NCI-H1417 treated with DMSO at 0.1 percent for 48 hours (cell line): ENCODE measurements at places on chromosomes 6 and 20.

- DNase-seq = peak; percentile 59
These were observed 51.2 kb upstream of the RNF182 start for GRCh38 chr6:13873288-13874190.

DNA sequence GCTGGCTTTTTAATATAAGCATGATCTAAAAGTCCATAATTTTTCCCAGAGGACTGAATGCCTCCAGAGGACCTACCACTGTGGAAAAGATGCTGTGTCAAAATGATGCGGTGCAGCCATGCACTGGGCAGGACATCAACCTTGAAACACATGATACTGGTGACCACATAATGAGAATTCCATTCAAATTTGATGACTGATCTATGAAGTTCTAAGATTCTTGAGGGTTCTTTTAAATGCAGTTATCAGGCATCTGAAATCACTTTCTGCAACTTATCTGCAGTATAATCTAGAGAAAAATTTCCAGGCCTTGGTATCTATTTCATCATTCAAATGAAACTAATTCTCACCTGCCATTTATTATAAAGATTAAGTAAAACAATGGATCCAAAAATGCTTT is 15.0 kb upstream of the MARCKS start:
- no peak for DNase-seq

- DNase-seq = no peak
These were observed 61.6 kb downstream of the MYH7B start for GRCh38 chr20:35017099-35017835.

GRCh38 chr6:53318429-53318828 is 30.3 kb downstream of the ELOVL5 start:
- DNase-seq = no peak

- DNase-seq = no peak
These were observed 111.5 kb downstream of the MOXD1 start for GRCh38 chr6:132289756-132290155.

DNA sequence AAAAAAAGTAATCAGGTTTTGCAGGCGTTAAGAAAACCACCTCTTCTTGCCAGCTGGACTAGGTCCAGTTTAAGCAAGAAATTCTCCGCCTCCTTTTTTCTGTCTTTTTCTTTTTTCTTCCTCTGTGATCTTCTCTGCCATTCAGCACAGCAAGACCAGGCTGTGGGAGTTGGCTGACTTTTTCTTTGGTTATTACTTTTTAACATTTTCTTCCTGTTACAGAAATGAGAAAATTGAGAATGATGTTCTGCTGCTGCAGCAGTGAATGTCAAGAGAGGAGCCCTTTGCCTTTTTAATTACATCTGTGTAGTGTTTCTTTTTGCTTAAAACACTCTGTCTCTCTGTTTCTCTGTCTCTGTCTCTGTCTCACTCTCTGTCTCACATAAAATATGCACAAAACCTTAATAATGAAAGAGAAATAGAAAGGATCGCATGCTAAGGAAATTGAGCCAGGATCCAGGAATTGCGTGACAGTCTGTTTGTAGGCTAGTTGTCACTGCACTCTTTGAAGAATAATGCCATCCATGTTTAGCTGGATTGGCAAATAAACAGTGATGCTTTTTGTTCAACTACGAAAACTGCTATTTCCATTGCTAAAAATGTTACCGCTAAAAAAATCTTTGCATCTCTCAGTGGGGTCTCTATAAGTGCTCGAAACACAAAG is 103.2 kb upstream of the SUPT3H start:
- no peak for DNase-seq

DNA sequence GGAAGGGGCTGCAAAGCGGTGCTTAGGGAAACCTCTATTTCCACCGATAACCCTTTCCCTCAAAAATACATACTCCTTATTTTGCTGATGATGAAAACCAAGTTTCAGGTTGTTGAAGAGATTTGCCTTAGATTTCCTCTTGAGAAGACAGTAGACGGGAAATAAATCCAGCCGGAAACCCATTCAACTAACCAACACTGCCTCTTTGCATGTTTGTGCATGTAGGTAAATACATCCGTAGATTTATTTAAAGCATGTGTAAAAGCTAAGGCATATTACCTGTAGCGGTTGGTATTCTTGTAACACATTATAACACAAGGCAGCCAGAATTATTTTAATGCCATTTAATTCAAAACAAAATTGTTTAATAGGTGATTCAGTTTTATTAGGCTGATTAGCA is 136.3 kb upstream of the SLC22A23 start:
- DNase-seq = no peak

DNA sequence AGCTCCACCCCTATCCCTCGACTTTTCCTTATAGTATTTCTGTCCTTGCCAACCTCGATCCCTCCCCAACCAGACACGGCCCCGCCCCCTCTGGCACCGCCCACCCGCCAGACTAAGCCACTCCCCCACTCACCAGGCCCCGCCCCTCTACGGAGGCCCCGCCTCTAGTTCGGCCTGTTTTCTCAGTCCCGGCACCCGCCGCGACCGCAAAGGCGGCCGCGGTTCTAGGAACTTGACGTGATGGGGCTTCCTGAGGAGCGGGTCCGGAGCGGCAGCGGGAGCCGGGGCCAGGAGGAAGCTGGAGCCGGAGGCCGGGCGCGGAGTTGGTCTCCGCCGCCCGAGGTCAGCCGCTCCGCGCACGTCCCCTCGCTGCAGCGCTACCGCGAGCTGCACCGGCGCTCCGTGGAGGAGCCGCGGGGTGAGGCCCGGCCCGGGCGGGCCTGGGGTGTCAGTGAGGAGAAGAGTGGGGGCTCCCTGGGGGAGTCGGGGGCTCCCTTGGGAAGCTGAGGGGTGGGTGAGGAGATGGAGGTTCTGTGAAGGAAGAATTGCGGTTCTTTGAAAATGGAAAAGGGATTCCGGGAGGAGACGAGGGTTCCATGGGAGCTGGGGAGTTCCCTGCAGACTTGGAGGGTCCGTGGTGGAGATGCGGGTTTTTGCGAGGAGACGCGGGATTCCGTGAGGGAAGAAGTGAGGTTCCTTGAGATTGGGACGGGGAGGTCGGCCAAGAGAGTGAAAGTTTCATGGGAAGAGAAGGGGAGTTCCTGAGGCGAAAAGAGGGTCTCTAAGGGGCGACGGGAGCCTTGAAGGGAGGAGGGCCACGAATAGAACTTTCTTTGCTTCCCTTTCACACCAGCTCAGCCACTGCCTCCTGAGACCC is at the start of gene ACSS2:
Gene ACSS2 (plus strand): TSS at position 207 of the 877 bp plus-strand sequence. CDS start 34 bp downstream, at position 241.
- DNase-seq = peak; percentile 75
